ENCODE measurements at places on chromosomes 4 and X.

GRCh38 chr4:109645874-109646710 lies 57.2 kb downstream of the CASP6 start:
- DNase-seq, result no peak

DNA sequence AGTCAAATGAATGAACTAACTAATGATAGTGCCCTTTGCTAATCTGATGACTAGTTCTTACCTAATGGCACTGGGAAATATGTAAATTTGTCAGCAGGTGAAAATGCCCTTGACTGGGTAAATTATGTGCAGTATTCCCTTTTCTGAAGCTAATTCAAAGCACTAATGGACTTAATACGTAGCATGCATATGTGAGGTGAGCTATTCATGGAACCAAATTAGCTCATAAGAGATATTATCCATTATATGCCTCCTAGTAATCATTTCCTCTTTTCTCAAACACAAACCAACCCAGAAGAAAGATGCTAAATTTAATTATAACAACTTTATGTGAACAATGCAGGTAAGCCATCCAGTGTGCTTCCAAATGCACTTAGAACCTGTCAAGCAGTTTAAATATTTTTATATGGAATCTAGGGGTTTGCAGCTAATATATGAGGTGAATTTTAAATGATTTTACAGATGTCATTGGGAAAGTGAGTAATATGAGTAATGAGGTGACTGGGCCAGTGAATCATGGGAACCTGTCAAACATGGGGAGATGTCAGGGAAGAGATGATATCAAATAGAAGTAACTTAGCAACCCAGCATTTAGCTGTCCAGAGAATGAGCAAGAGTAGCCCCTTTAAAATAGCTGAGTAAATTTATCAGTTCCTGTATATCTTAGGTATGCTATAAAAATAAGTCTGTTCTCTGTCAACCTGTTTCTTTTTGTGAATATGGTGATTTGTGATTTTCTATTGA lies 315.0 kb downstream of the AFF2 start:
- DNase-seq, result no peak

DNA sequence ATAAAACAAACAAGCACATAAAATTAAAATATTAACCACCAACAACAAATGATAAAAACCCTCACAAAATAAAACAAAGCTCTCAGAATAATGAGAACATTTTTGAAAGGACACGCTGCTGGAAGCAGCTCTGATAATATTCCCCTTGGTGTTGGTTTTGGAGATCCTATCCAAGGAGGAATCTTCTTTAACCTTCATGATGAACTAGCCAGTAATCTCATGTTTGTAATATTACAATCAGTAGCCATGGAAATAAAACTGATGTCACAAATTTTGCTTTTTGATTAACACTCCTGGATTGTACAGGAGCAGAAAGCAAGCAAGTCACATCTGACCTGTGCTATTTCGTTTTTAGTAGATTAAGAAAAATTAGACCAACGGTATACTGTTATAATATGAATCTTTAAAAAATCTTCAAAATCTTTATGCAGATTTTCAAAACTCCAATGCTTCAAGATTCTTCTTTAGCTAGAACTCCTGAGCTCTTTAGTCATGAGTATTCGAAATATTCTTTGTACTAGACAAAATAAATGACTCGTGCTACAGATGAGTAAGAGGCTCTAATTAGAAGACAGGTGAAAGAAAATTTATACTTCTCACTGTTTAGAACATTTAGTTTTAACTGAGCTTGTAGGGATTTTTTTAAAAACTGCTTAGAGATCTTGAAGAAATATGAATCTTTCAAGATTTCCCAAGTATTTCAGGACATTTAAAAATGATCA lies 154.1 kb downstream of the RASL11B start:
- DNase-seq, result no peak

DNA sequence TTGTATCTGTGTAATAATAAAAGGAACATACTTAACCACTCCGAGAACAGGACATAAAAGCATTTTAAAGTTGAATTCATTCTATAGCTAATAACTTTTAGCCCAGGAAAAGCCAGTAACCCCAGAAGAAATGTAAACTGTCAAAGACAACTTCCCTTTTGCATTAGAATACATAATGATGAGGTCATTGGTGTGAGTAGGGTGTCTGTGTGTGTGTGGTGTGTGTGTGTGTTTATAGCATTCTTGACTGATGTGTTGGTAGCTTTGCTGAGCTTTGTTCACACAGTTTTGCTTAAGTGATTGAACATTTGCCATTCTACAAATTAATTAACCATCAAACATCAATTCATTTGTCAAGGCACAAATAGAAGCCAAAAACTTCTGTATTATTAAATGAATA lies 559.6 kb downstream of the ARAP2 start:
- no peak for DNase-seq

Data from activated T-cell treated with anti-CD3 and anti-CD28 coated beads, Interleukin-2, amount 50 U/mL, for 24 hours (primary cell).